Stimulated activated CD8-positive, alpha-beta memory T cell treated with anti-CD3 and anti-CD28 coated beads, Interleukin-4, amount 100 ng/mL, for 4 hours (primary cell): ENCODE measurements at places on chromosomes 11 and 22.

GRCh38 chr11:36699271-36699670 is 101.2 kb upstream of the RAG2 start:
- DNase-seq, result no peak

- DNase-seq, result no peak
Observed at GRCh38 chr22:20158391-20159036, 7.7 kb upstream of the CCDC188 start.

DNA sequence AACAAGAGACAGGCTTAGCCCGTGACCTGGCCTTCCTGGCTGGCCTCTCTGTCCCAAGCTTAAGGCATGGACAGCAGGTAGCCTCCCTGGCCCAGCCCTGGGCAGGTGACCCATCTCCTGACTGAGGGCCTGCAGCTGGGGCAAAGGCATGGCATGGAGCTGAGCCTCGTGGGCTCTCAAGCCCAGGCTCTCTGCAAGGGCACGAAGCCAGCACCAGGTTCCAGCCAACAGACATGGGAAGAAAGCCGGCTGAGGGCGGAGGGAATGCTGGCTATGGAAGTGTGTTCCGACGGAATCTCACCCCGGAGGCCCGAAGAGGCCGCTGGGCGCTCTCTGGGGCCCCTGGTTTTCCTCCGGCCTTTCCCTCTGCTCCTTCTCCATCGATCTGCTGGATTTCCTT is 12.9 kb downstream of the DNAL4 start:
- no peak for DNase-seq

GRCh38 chr22:36608987-36609386 is 80.0 kb upstream of the EIF3D start:
- no peak for DNase-seq

GRCh38 chr22:25747245-25747944 is 5.4 kb downstream of the MYO18B start:
- no peak for DNase-seq

- DNase-seq, result no peak
Observed at GRCh38 chr22:39706376-39707140, 136.0 kb downstream of the CACNA1I start.

DNA sequence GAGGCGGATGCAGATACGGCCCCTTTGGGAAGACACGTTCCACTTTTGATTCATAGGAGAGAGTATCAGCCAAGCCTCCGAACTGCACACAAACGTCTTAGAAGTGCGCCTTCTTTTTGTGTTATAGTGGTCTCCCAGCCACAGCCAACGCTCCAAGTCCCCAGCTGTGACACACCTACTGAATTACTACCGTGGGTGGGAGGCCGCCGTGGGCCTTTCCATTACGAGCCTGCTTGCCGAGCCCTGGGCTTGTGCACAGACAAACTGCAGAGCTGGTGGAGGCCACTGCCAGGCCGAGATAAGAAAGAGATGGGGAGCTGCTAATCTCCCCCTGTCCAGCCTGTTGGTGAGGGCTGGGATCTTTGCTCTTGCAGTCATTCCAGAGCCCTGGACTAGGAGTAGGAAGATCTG is 761 bp downstream of the HMBS start:
- no peak for DNase-seq

DNA sequence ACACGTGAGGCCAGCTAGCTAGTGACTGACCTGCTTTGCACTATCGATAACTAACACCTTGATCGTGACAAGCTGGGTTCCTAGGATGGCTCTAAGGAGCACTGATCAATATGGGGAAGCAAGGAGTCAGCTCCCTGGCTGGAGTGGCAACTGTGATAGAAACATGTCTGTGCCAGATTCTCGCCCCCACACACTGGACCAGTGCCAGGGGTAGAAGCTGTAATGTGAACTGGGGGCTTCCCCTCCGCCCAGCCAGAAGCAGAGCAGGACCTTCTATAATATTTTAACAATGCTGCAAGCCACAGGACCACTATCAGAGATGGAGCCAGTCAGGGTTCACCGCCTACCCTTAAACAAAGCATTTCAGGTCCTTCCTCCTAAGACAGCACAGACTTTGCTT is 96.5 kb downstream of the DSCAML1 start:
- no peak for DNase-seq

GRCh38 chr11:41050791-41051190 is 408.7 kb downstream of the LRRC4C start:
- no peak for DNase-seq

GRCh38 chr22:19674129-19674928 is 40.0 kb upstream of the SEPTIN5 start:
- no peak for DNase-seq
